ENCODE measurements at places on chromosomes 1 and 21. TPM values are rescaled to one million over a fixed set of nuclear protein-coding genes. Genes with fewer than 3 reads are reported as not detected.

Gene EDARADD
- 3.7 TPM for total RNA-seq

GRCh38 chr1:178038372-178038771 lies 55.5 kb upstream of the RASAL2 start:
- no peak for DNase-seq

GRCh38 chr1:222202831-222203230 lies 345.1 kb downstream of the HHIPL2 start:
- no peak for DNase-seq

DNA sequence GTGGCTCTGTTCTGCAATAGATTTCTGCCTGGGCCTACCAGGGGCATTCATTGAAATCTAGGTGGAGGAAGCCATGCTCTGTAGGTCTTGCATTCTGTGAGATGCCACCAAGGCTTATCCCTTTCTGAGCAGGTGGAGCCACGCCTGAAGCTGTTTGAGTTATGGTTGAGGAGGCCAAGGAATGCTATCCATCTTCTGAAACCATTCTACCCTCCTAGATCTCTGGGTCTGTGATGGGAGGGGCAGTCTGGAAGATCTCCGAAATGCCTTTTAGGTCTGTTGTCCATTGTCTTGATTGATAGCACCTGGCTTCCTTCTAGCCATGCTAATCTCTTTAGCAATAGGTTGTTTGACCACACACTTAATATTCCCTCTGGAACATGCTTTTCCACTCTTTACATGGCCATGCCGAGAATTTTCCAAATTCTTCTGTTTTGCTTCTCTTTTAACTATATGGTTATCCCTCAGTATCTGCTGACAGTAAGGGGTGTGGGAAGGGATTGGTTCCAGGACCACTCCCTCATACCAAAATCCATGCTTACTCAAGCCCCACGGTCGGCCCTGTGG lies 45.2 kb downstream of the AK4 start:
- no peak for DNase-seq

- DNase-seq, result no peak
These were observed 1.2 kb downstream of the PLA2G4A start for GRCh38 chr1:186829686-186830587.

DNA sequence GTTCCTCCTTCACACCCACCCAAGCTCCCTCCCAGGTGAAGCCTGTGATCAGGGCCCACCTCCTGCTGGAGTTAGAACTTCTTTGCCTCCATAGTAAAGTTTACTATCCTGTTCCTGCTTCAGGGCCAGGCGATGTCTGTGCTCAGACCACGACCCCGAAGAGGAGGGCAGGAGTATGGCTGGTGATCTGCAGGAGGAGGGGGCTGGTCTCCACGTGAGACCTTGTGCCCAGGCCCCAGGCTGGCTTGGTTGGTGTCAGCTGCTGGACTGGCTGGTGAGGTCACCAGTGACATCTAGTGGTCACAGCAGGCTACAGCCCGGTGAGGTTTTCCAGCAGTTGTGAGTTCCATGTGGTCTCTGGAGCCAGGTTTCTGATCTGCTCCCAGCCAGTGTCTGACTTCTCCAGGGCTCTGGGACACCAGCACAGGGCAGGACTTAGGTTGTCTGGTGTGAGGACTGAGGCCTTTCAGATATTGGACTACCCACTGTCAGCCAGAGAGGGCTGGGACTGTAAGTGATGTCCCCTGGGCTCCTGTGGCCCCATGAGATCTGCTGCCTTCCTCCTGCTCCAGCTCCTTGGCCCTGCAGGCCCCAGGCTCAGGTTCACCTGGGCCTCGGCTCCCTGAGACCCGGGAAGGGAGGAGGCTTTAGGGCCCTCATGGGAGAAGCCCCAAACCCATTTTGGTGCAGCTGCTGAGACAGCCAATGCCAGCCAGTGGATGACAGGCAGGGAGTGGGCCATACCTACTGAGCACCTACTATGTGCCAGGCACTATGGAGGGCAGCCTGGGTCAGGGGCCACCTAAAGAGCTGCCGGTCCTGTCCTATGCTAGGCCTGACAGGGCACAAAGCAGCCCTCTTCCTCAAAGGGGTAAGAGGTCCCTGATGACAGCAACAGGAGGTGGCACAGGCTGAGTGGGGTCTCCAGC lies 6.0 kb upstream of the UBL4B start:
- peak; percentile 57 for DNase-seq

- DNase-seq, result peak; percentile 78
These were observed at the start of gene BCAN for GRCh38 chr1:156641761-156642264. TSS of gene BCAN (plus strand) at chr1:156642117. CDS start at chr1:156646055, 3,938 bp downstream.

- peak; percentile 78 for DNase-seq
These were observed at the start of gene GNPAT for GRCh38 chr1:231240883-231241735. TSS of gene GNPAT (plus strand) at chr1:231241212. CDS start at chr1:231241379, 167 bp downstream.

- DNase-seq, result peak; percentile 45
These were observed 453 bp downstream of the DRAM2 start for GRCh38 chr1:111139324-111139955.

DNA sequence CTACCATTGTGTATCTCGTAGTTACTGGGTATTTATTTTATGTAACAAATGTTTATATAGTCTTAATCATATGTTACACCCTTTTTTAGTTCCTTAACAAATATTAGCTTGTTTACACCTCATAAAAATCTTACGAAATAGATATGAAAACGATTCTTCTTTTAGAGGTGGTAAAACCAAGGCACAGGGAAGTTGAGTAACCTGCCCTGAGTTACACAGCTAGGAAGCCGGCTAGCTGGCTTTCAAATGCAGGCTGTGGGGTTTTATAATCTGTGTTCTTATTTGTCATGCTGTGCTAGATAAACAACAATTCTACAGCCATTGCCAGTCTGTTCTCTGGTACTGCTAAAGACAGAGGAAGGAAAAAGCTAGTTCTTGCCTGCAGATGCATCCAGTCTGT lies 109.6 kb downstream of the NOS1AP start:
- DNase-seq, result no peak

DNA sequence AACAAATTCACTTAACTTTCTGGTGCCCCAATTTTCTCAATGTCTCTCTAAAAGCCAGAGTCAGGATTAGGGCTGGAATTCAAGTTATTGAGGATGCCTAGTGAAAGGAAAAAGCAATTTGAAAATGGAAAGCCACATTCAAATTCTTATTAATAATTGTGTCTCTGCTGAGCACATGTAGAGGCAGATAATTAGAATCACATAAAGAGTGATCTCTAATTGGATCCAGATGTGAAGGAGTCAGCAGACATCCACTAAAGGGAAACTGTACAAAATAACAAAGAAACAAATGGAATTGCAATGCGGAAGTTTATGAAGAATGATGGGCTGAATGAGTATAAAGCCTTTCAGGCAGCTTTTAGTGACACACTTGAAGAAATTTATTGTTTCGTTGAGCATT lies 482.6 kb downstream of the TTLL7 start:
- DNase-seq, result no peak

- DNase-seq, result no peak
These were observed 59.2 kb downstream of the CD34 start for GRCh38 chr1:207851696-207852095.

Gene FAAH
- total RNA-seq, result 19.6 TPM

Gene PADI1
- total RNA-seq, result not detected

DNA sequence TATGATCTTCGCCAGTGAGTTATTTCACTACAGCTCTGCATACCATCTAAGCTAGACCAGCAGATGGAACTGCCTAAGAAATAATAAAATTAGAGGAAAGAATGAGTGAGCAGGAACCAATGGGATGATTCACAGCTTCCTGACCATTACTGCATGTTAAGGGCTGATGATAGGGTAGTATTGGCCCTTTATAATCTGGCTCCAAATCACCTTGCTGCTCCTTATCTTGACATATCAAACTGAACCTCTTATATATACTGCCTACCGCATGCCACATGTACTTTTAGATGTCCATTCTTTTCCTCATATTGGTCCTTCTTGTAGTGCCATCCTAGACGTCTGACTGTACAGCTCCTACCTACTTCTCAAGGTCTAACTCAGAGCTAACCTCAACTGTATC lies 524.4 kb downstream of the DPYD start:
- no peak for DNase-seq

Gene ZBED6
- total RNA-seq, result 4.5 TPM

Gene CD1D
- 0.41 TPM for total RNA-seq

Gene B4GALT2
- total RNA-seq, result 119 TPM

Gene NSL1
- total RNA-seq, result 60.3 TPM

- DNase-seq, result no peak
These were observed 103.7 kb downstream of the AK5 start for GRCh38 chr1:77385551-77385950.

DNA sequence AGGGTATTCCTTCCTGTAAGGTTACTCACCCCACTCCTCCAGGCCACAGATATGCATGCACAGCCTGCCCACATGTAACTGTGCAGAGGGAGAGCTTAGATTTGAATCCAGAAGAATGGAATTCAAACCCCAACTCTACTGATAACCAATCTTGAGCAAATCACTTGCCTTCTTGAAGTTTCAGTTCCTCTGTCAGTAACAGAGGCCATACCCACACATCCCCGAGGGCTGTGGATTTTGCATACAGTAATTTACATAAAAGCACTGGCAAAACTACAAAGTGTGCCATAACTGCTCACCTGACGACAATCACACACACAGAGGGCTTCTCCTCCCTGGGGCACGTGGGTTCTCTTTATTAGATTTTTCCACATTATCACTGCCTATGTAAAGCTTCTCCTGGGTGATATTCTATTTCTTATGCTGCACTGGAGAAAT lies 18.6 kb downstream of the CD247 start:
- DNase-seq, result no peak

GRCh38 chr1:153963850-153964331 lies 554 bp upstream of the SLC39A1 start:
- DNase-seq, result no peak

DNA sequence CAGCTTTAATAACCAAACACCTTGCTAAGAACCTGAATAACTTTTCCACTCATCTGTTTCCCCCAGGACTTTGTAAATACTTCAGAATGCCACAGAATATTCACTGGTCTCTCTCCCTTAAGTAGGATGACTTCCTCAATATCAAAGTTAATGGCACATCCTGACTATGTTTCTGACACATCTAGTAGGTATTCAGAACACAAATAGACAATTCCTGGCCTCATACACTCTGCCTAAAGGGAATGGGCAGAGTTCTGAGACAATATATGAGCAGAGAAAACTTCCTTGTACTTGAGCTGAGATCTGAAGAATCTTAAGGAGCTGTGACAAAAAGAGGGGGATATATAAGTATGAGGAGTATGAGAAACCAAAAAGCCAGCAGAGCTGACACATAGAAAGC lies 34.8 kb downstream of the ANKRD13C start:
- no peak for DNase-seq

DNA sequence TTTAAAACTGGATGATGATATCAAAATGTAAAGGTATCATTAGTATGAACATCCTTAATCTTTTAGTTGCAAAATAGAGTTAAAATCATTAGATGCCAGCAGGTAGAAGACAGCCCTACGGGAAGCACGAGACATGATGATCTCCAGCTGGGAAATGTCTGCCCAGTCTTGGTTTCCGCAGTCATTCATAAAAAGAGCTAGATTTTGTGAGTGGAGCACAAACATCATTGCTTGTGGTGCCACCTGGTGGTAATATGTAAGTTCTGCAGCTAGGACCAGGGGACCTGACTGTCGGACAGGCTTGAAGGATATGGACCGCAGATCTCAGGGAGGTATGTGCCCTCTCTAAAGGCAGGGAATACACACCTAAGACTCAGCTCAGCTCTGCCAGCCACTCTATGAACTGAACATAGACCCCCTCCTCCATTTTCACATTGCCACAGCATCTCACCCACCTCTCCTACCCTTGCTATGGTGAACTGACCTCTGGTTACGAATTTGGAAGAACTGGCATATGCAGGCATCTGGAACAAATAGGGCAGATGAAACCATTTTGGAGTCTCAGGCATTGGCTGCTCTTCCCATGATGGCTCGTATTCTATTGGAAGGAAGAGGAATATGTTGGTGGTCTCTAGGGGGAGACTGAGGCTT lies 9.2 kb downstream of the FCMR start:
- peak; percentile 76 for DNase-seq

Gene HOOK1
- total RNA-seq, result 13.9 TPM

DNA sequence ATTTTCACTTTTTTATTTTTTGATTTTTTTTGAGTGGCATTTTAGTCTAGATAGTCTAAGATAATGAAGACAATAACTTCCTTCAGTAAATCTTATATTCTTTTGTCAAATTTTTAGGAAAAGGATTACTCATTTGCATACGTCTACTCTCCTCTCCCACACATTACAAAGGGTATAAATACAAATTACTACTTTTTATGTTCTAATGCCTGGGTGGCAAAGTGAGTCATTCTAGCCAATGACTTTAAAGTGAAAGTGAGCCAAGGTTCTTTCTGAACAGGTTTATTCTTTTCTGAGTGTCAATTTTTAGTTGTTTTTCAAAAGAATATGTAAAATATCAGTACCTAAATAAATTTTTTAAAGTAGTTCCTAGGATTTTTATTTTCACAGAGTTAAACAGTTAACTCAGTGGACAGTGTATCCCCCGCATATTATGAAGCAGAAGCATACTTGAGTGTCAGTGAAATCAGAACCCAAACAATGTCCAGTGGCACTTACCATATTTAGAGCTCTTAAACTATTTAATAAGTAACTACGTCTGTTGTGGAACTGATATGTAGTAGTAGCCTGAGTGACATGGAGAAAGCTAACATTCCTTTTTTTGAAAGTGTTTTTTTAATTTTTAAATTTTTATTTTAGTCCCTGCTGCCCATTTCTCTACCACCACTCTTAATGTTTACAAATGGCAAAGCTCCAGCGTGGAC lies 141.7 kb downstream of the PHTF1 start:
- DNase-seq, result no peak

DNA sequence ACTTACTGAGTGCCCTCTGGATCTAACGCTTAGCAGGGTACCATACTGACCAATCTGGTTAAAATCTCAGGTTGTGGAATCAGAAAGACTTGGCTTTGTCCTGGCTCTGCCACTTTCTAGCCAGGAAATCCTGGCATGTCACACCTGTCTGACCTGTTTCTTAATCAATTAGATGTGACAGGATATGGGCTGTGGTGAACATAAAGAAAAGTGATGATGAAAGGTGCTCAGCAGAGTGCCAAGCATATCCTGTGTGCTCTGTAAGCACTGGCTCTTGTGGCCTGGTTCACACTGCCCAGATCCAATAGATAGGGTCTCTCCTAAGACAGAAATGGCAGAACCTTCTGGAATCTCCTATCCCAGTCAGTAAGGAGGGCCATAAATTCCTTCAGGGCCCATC lies 53.9 kb downstream of the PHC2 start:
- no peak for DNase-seq

DNA sequence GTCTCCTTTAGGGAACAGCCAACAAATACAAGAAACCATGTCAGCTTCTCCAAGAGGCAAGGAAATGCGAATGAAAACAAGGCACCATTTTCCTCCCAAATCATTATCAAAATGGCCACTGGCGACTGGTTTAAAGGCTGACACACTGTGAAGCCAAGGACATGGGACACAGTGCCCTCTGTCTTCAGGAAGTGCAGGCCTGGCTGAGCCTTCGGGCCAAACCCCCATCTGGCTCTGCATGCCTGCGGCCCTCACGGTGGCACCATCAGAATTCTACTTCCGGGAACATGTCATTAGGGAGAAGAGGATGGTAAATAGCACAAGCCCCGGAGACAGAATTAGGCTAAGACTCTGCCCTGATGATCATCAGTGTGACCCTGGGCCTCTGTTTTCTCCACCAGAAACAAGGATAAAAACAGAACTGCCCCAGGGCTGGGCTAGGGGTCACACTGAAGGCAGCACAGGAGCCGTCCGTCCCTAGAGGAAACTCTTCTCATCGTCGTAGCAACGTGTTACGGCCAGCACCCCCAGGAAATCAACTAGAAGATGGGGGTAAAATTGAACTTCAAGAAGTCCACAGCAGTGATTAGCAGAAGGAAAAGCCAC lies 103.5 kb downstream of the NPHP4 start:
- DNase-seq, result no peak

Gene INSRR
- total RNA-seq, result under 0.01 TPM

Data from frontal cortex (tissue), 4 donors.